Foreskin keratinocyte (primary cell): ENCODE measurements at places on chromosomes 11 and 22. TPM values are rescaled to one million over a fixed set of nuclear protein-coding genes. Genes with fewer than 3 reads are reported as not detected.

GRCh38 chr22:43412808-43413795, 1.3 kb downstream of the MPPED1 start:
- no peak for DNase-seq

GRCh38 chr11:12803086-12803826, 129.0 kb downstream of the TEAD1 start:
- DNase-seq, result no peak

- no peak for DNase-seq
Measured at GRCh38 chr22:25997886-25998775, 171.1 kb upstream of the SEZ6L start.

- no peak for DNase-seq
Measured at GRCh38 chr11:27976262-27976661, 131.7 kb downstream of the KIF18A start.

DNA sequence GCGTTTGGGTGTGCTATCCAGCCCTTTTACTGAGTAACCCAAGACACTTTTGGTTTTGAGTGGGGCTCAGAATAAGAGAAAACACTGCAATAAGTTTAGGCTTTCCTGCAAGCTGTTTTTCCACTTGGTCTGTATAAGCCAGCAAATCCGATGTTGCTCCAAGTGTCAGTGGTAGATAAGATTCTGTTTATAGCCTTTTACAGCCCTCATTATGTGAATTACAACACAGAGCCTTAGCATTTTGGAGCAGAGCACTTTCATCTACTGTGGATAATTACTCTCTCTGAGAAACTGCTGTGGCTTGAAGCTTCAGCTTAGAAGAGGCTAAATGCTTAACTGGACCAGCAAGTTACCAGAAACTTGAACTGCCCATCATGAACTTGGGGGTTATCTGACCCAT, 601.1 kb downstream of the JRKL start:
- DNase-seq, result no peak

The ANO1 gene
- 17.7 and 19.2 TPM in 2 replicates for polyA plus RNA-seq

GRCh38 chr11:64343767-64344559, 4.0 kb downstream of the CCDC88B start:
- no peak for DNase-seq

DNA sequence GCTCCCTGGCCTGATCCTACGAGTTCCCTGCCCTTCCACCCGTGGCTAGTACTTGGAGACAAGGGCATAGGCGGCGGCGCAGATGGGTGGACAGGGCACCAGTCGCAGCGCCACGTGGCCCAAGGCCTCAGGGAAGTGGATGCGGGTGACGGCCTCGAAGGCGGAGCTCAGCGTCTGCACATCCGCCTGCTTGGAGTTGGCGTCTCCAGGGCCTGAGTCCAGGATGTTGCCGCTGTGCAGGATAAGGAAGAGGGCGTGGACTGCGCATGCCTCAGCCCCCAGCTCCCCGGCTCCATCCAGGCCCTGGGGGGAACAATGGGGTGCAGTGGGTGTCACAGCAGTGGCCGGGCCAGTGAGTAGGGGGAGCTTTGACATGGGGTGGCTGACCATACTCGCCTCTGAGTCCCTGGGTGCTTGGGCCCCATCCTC, 6.6 kb downstream of the PITPNM1 start:
- no peak for DNase-seq

The TCN2 gene
- polyA plus RNA-seq, result 1.6 and 1.9 TPM in 2 replicates

GRCh38 chr11:85912414-85912813, 57.2 kb downstream of the CCDC83 start:
- no peak for DNase-seq

GRCh38 chr11:106950067-106950491, 68.2 kb downstream of the GUCY1A2 start:
- peak; percentile 67 for DNase-seq

The DRAP1 gene
- polyA plus RNA-seq, result 424 and 432 TPM in 2 replicates
